ENCODE measurements at places on chromosomes 1 and 21. TPM values are rescaled to one million over a fixed set of nuclear protein-coding genes. Genes with fewer than 3 reads are reported as not detected.

DNA sequence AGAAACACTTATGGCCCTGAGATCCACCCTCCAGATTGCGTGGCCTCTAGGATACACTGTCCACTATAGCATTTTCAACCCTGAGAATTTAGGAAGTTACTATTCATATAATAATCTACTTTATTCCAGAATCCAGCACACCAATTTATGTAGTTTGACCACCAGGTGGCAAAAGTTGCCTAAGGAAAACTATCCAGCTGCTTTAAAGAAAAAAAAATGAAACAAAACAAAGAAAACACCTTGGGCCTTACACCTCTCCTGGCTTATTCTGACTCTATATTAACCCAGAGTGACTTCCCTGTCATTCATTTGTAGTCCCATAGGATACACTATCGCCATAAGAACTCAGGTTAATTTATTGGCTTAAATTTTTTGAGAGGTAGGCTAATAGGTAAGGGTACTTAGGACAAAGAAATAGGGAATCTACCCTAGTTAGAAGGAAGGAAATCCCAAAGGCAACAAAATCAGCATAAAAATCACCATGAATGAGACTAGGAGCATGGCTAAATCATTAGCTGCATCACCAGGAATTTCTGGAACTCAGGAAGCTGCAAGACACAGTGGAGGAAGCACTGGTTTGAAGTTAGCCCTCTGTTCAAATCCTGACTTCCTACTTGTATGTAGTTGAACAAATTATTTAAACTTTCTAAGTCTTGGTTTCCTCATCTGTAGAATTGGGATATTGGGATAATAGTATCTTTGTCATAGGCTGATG lies 107.5 kb downstream of the SPAG17 start:
- DNase-seq = peak; percentile 44

Gene RGS1
- not detected for polyA plus RNA-seq

- no peak for DNase-seq
Observed at GRCh38 chr1:7374563-7375160, 396.4 kb upstream of the VAMP3 start.

GRCh38 chr1:90325168-90325567 lies 330.3 kb downstream of the ZNF326 start:
- no peak for DNase-seq

GRCh38 chr1:11291049-11291448 lies 18.1 kb downstream of the UBIAD1 start:
- DNase-seq = no peak

GRCh38 chr1:75548721-75549480 lies 62.0 kb downstream of the SLC44A5 start:
- no peak for DNase-seq

DNA sequence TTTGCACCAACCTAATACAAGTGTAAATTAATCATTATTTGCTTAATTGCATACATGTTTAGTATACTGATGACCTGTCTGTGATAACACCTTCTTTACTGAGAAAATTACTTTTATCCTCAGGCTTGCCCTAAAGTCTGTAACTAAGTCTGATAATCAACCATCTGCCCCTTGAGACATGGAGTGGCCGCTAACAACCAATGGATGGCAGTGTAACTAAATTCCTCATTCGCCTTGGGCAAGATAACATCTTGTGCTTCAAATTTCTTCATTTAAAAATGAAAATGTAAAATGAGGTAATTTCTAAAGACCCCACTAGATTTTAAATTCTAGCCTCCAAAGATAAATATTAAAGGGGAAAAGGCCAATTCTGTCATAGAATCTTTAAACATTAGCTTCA lies 85.1 kb downstream of the ENAH start:
- DNase-seq = no peak

Gene NR1I3
- polyA plus RNA-seq = not detected

Gene TFAP2E
- 0.09 TPM for polyA plus RNA-seq

DNA sequence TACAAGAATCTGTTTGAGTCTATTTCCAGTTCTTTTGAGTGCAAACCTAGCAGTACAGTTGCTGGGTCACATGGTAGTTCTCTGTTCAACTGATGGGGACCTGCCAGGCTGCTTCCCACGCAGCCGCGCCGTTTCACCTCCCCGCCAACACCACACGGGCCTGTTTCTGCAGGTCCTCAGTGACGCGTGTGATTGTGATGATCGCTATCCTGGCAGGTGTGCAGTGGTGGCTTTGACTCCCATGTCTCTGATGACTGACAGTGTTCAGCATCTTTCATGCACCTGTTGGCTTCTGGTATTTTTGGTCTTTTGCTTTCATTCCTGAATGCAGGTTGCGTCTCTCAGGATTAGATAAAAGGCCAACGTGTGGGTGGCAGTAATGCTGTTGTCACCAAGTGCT lies 41.6 kb downstream of the FAAP20 start:
- DNase-seq = no peak

DNA sequence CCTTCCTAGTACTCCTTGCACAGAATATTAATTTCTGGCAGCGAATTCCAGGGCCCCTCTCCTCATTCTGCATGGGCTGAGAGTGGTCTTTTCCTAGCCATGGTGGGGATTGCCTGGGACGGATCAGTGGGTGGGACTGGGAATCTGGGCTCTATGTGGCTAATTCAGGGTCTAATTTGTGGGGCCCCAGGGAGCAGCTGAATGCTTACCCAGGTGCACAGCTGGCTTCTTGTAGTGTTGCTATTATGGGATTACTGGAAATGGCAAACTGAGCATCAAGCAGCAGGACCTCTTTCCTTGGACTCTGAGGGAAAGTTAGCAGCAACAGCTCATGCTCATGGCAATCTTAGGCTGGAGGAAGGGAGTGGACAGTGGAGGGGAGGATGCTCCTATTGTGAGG lies 187.1 kb upstream of the CACNA1E start:
- DNase-seq = no peak

- no peak for DNase-seq
Observed at GRCh38 chr1:8815582-8816151, 1.8 kb downstream of the RERE start.

DNA sequence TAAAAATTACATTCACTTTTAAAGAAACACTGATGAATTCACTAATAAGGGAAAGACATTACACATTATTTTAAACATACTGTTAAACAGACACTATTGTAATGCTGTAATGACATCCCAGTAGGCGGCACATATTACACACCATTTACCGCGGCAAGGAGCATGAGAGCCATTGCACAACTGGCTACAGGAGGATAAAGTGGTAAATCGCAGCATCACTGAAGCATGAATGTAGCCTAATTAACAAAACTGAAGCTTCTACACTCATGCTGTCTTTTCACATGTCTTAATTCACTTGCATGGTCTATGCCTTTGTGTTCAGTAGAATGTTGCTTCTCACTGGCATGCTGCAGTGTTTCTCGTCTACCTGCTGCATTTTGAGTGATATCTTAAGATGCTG lies 1046.0 kb downstream of the MRPL39 start:
- no peak for DNase-seq

DNA sequence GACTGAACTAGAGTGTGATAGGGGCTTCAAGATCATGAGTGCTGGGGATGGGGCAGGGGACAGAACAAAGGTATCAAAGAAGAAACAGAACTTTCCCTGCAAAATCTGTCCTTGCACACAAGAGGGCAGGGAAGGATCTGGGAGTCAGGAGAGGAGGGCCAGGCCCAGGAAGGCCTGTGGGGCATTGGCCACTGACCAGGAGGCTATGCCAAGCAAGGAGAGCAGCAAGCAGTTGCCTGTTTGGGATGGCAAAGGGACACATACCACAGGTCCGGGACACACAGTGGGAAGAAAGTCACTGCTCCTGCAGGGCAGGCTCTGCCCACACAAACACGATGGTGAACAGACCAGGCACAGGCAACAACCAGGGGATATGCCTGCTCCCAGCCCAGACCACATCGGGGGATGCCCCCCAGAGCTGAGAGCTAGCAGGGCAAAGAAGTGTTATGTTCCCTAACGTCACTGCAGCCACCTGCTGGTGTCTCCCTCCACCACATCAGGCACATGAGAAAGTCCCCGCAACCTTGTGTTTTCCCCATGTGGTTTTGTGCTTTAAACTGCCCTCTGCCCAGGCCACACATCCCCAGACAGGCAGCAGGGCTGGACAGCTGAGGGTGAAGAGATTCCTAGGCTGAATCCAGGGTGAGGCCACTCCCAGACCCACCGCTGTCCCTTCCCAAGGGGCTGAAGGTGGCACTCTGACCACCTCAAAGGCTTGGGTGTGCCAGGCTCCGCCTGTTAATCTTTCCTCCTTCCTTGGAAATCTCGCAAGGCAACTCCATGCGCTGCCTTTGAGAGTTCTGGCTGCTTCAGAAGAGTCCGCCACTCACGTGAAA lies 53.6 kb downstream of the KIF21B start:
- DNase-seq = no peak

Gene TCHH
- not detected for polyA plus RNA-seq

Gene SPRR2A
- not detected for polyA plus RNA-seq

DNA sequence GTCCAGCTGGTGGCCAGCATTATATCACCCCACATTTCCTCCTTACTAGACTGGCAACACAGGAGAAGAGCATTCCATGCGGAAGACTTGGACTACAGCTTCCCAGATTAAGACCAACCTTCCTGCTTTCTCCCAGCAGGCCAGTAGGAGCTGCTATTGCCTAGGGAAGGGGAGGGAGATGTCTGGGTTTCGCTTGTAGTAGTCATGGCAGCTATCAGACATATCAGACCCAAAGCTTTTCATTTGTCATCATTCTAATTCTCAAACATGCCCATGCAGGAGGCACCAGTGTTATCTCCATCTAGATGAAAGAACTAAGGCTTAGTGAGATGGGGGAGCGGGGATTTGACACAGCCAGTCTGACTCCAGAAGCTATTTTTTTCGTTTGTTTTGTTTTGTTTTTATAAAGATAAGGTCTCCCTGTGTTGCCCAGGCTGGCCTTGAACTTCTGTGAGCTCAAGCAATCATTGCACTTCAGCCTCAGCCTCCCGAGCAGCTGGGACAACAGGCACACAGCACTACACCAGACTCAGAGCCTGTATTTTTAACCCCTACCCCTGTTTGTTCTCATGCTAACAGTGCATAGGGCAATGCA lies 4.5 kb downstream of the PLA2G2A start:
- peak; percentile 72 for DNase-seq

Gene GNG4
- 0.29 TPM for polyA plus RNA-seq

GRCh38 chr1:181099152-181100014 lies 10.9 kb downstream of the IER5 start:
- peak; percentile 47 for DNase-seq

GRCh38 chr1:59034925-59035324 lies 251.1 kb upstream of the JUN start:
- no peak for DNase-seq

Gene CD101
- polyA plus RNA-seq = not detected

Gene NEK7
- polyA plus RNA-seq = 82.8 TPM

Gene DIRAS3
- 14.6 TPM for polyA plus RNA-seq

Gene ARHGAP29
- 19.1 TPM for polyA plus RNA-seq

- DNase-seq = peak; percentile 81
Observed at GRCh38 chr1:194658090-194658439, 1471.7 kb upstream of the B3GALT2 start.

DNA sequence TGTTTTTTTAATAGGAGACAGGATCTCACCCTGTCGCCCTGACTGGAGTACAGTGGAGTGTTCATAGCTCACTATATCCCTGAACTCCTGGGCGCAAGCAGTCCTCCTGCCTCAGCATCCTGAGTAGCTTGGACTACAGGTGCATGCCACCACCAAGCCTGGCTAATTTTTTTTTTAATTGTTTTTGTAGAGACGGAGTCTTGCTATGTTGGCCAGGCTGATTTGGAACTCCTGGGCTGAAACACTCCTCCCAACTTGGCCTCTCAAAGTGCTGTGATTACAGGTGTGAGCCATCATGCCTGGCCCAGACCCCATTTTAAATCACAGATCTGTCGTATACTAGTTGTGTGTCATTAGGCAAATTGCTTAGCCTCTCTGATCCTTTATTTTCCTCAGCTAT lies 161.1 kb downstream of the DYRK1A start:
- DNase-seq = no peak

Gene KCNQ4
- polyA plus RNA-seq = 0.09 TPM

DNA sequence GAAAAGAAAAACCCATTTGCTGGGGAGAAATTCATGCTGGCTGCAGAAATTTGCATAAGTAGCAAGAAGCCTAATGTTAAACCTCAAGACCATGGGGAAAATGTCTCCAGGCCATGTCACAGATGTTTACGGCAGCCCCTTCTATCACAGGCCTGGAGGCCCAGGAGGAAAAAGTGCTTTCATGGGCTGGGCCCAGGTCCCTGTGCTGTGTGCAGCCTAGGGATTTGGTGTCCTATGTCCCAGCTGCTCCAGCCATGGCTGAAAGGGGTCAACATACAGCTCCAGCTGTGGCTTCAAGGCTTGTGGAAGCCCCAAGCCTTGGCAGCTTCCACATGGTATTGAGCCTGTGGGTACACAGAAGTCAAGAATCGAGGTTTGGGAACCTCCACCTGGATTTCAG lies 93.0 kb downstream of the HFM1 start:
- DNase-seq = no peak

DNA sequence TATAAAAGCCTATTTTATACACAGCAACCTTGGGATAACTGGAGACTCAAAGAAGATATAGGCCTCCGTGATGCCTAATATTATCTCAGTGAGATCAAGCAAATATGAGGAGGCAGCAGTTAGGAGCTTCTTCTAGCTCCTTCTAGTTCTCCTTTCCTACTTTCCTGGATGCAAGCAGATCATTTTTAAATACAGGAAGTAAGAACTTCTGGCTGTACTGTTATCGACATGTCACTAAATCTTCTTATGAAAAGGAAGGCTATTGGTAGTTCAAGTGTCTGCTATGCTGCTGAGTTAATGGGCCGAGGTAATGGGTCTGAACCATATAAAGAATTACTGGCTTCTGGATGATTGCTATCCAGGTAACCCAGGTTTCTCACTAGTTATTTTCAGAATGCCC lies 15.9 kb downstream of the HSPA13 start:
- DNase-seq = no peak

- no peak for DNase-seq
Observed at GRCh38 chr1:169681140-169681539, 30.3 kb downstream of the SELL start.

GRCh38 chr1:15508700-15509487 lies 15.1 kb downstream of the CASP9 start:
- DNase-seq = no peak

DNA sequence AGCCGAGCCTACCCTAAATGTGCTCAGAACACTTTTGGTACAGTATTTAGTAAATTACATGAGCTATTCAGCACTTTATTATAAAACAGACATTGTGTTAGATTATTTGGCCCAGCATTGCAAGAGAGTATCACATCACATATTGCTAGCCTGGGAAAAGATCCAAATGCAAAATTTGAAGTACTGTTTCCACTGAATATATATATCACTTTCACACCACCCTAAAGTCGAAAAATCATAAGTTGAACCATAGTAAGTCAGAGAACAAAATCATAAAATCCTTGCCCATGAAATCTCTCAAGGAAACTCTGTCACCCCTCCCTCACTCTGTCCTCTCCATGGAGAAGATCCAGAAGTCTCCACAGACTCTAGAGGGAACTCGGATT lies 33.1 kb downstream of the RGS8 start:
- DNase-seq = no peak

- DNase-seq = no peak
Observed at GRCh38 chr1:68808351-68808750, 311.5 kb upstream of the DEPDC1 start.

DNA sequence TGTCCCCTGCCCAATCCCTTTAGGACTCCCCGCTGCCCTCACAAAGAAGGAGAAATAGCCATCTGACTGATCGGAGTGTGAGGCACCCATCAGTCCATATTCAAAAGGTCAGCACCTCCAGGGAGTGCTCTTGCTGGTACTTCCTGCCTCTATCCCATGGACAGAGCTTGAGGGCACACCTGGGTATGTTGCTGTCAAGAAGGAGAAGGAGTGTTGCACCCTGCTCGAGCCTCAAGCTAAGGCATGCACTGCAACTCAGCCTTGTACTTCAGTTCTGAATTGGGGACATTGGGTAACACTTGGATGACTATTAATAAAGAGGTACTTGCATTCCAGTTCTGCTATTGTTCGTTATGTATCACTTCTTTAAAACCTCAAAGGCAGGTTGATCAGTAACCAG lies 190.3 kb upstream of the ZC3H12A start:
- DNase-seq = no peak

All from IMR-90 (cell line).